Glutamatergic neuron (in vitro differentiated cells): ENCODE measurements at places on chromosomes 7 and 10. TPM values are rescaled to one million over a fixed set of nuclear protein-coding genes. Genes with fewer than 3 reads are reported as not detected.

WDFY4 gene
- total RNA-seq, result not detected

AKR1D1 gene
- total RNA-seq, result not detected

SPDYE2 gene
- not detected for total RNA-seq

DNA sequence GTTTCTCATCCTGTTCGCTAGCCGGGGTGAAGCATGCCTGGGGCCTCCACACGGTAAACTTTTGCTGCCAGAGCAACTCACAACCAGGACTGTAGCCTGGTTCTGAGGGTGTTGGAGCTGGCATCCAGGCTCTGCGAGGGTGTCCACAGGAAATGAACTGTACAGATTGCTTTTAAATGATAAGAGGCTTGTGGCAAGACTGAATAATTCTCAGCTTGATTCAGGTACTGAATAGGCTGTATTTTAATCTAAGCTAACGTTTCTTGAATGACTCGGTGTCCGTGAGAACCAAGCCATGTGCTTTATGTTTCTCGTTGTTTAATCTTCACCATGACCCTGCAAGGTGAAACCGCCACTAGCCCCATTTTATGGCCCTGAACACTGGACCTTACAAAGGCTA lies 49.3 kb downstream of the EEPD1 start:
- peaks cover 41% of the 10 kb centered on the region for H3K4me1 ChIP-seq
- no peak overlapping the region for H3K27ac ChIP-seq
- H3K4me3 ChIP-seq, result no peak overlapping the region
- peaks cover 7% of the 10 kb centered on the region for H3K27me3 ChIP-seq
- no peaks in the 10 kb centered on the region for H3K36me3 ChIP-seq
- DNase-seq, result no peak

GRCh38 chr10:129027906-129028305 lies 439.1 kb upstream of the MGMT start:
- peak overlapping the region; percentile 30 for H3K4me3 ChIP-seq
- H3K27ac ChIP-seq, result no peak overlapping the region
- peaks cover 2% of the 10 kb centered on the region for H3K27me3 ChIP-seq
- H3K4me1 ChIP-seq, result peaks cover 55% of the 10 kb centered on the region

DNA sequence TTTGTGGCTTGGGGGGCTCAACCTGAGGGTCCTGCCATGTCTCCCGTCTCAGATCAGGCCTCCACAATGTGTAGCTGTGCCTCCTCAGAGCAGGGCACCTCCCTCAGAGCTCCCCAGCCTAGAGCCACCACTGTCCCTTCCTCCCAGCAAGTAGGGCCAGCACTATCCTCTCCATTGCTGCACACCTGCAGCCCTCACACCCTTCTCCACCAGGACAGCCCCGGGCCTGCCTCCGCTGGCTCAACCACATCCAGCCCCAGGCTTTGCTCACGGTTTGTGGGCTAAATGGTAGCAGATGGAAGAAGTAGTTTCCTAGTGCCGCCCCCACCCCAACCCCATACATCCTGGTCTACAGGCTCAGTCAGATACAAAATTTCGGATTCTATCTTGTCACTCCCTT lies 10.1 kb downstream of the NFKB2 start:
- no peak overlapping the region for H3K27ac ChIP-seq
- H3K36me3 ChIP-seq, result no peaks in the 10 kb centered on the region

DNA sequence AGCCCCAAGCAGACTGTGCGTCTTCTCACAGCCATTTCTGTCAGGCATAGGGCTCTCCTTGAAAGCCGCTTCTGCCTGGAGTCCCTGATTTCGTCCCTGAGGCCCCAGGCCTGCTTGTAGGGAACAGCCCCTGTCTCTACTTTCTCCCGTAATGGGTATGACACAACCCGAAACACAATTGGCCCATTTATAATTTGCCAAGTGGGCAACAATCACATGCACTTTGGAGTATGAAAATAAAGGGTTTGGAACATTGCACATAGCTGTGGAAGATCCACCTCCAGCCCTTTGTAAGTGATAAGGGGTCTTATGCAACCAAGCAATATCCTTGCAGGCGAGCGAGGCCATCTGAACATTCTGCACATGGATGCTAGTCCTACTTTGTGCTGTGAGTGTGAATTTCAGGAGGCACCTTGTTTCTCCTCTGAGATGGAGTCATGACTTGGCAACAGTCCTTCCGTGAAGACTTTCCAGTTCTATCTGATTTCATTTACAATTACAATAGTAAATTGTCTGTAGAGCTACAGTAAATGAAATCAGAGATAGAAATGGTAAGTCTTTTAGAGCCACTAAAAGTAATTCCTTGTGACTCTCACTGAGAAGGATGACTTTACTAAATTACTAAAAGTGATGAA lies 141.5 kb downstream of the CUBN start:
- H3K27ac ChIP-seq, result no peak overlapping the region
- no peaks in the 10 kb centered on the region for H3K36me3 ChIP-seq
- H3K4me1 ChIP-seq, result peaks cover 2% of the 10 kb centered on the region

- no peak for DNase-seq
- peaks cover 10% of the 10 kb centered on the region for H3K27me3 ChIP-seq
- peaks cover 7% of the 10 kb centered on the region for H3K36me3 ChIP-seq
- no peak overlapping the region for H3K27ac ChIP-seq
- H3K4me1 ChIP-seq, result peaks cover 9% of the 10 kb centered on the region
- no peak overlapping the region for H3K4me3 ChIP-seq
Measured at GRCh38 chr7:31070991-31071644, 19.0 kb downstream of the ADCYAP1R1 start.

- DNase-seq, result no peak
- H3K4me3 ChIP-seq, result no peak overlapping the region
- no peaks in the 10 kb centered on the region for H3K36me3 ChIP-seq
- H3K27me3 ChIP-seq, result no peaks in the 10 kb centered on the region
- no peak overlapping the region for H3K27ac ChIP-seq
Measured at GRCh38 chr7:39525926-39526325, 40.3 kb upstream of the YAE1 start.

DNA sequence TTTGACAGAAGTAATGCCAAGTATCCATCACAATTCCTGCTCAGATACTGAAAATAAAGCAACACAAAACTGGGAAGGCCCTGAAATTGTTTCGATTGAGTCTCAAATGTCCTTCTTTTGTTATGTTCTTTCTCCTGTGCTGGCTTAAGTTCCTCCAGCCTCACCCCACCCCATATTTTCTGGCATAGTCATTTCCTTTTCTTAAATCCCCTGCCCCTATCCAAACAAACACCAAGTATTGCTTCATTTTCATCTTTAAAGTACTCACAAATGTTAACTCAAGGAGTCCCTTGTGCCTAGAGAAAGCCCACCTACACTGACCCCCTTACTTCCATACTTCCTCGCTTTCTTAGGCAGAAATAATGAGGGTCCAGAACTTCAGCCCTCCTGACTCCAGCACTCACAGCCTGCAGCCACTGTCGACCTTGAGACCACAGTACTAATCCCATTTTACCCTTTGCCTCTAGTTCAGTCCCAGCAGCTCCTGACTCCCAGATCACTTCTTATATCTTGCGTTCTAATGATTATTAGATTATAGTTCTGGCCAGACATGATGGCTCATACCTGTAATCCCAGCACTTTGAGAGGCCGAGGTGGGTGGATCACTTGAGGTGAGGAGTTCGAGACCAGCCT lies 73.2 kb upstream of the ST8SIA6 start:
- H3K27me3 ChIP-seq, result no peaks in the 10 kb centered on the region
- H3K27ac ChIP-seq, result no peak overlapping the region
- H3K36me3 ChIP-seq, result no peaks in the 10 kb centered on the region
- no peaks in the 10 kb centered on the region for H3K4me1 ChIP-seq
- no peak overlapping the region for H3K4me3 ChIP-seq
